Jurkat, Clone E6-1 (cell line): ENCODE measurements at places on chromosomes 5 and 9.
A peak's percentile ranks its signal among the peaks of the same experiment; 100 is the strongest.

DNA sequence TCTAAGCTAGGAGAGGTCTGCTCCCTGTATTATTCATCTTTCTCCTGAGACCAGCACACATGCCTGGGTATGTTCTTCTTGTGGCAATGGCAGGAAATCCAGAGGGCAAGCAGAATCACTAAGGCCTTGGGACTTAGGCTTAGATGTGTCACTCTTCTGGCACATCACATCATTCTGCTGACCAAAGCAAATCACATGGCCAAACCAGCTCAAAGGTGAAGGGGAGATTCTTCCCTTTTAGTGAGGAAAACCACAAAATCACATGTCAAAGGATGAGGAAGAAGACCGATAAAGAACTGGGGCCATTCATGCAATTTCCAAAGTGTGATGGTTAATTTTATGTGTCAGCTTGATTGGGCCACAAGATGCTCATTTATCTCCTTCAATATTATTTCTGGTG, 5.7 kb upstream of the AGGF1 start:
- no peak for DNase-seq

DNA sequence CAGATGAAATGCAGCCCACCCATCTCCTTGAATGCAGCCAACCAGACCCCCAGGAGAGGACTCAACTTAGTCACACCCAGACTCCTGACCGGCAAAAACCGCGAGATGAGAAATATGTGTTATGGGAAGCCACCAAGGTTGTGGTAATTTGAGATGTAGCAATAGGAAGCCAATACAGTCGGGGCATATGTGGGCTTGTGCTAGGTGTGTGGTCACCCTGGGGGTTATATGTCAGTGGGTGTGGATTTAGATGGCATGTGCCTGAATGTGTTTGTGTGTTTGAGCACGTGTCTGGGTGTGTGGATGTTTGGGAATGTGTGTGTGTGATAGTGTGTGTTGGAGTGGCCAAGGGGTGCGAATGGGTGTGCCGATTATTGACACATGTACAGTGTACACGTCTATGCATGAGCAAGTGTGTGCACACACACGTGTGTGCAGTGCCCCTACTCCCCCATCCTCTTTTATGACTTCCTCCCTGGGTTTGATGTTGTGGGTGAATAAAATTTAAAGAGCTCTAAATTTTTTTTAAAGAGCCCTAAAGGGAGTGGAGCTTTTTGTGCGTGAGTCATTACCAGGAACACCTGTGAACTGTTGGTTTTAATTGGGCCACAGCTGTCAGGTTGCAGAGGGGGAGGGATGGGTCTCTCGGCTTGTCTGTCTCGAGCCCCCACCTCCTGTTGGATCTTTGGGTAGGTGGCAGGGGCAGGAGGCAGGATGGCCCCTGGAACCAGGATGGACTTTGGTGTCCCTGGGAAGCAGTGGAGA, 86.8 kb downstream of the LHX2 start:
- peak; percentile 26 for DNase-seq

GRCh38 chr9:83291196-83291595, 228.3 kb upstream of the RASEF start:
- DNase-seq = no peak

- no peak for DNase-seq
These were observed 85.1 kb downstream of the FBXL7 start for GRCh38 chr5:15585128-15585527.

DNA sequence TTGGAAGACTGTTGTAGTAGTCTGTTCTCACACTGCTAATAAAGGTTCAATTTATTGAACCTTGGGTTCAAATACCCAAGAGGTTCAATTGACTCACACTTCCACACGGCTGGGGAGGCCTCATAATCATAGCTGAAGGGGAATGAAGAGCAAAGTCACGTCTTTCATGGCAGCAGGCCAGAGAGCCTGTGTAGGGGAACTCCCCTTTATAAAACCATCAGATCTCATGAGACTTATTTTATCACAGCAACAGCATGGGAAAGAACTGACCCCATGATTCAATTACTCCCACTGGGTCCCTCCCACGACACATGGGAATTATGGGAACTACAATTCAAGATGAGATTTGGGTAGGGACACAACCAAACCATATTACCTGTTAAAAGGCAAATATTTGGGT, 268.2 kb downstream of the TMEM167A start:
- no peak for DNase-seq

GRCh38 chr9:92726971-92727715, 37.5 kb downstream of the BICD2 start:
- no peak for DNase-seq

- DNase-seq = no peak
These were observed 8.8 kb downstream of the CSNK1G3 start for GRCh38 chr5:123520677-123521247.

DNA sequence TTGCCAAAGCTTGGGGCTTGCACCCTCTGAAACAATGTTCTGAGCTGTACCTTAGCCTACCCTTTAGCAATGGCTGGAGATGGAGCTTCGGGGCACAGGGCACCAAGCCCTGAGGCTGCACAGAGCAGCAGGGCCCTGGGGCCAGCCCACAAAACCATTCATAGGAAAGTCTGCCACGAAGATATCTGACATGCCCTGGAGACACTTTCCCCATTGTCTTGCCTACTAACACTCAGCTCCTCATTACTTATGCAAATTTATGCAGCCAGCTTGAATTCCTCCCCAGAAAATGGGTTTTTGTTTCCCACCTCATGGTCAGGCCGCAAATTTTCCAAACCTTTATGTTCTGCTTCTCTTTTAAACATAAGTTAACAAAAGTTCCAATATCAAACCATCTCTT, 105.7 kb downstream of the DTWD2 start:
- DNase-seq = no peak

DNA sequence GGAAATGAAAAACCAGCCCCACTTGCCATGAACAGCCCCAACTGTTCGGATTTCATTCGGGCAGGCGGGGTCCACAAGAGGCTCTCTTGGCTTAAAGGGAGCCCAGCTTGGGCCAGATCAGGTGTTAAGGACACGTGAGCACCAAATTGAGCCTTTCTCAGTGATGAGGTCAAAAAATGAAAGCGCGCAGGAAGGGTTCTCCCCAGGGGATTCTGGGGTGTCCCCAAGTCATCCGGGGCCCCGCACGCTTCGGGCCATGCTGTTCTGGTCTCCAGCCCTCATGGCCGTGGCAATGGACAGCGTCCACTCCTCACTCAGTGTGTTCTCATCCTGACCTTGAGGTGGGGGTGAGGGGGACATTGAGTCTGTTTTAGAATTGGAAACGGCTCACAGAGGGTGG, 10.9 kb downstream of the AK1 start:
- DNase-seq = no peak

DNA sequence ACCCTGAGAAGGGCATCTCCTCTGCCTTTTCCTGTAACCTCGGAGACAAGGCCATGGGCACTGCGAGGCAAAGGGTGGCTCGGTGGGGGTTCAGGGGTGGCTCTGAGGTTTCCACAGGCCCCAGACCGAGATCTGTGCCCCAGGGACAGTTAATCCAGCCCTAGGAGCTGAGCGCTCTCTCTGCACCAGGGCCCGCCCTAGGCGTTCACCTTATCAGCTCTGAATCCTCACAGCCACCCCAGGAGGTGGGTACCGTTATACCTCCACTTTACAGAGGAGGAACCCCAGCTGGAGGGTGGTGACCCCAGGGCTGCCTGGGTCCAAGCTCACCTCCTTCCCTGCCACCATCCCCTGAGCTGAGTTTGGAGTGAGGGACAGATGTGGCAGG, 2.3 kb upstream of the ENG start:
- DNase-seq = no peak

GRCh38 chr5:1666812-1667588, 132.6 kb downstream of the MRPL36 start:
- DNase-seq = no peak

- DNase-seq = no peak
These were observed 916 bp downstream of the SHLD3 start for GRCh38 chr5:65625743-65626142.

GRCh38 chr9:137973829-137974416, 96.3 kb downstream of the CACNA1B start:
- DNase-seq = no peak

- DNase-seq = peak; percentile 57
These were observed 22.9 kb downstream of the RGMB start for GRCh38 chr5:98796197-98796972.

DNA sequence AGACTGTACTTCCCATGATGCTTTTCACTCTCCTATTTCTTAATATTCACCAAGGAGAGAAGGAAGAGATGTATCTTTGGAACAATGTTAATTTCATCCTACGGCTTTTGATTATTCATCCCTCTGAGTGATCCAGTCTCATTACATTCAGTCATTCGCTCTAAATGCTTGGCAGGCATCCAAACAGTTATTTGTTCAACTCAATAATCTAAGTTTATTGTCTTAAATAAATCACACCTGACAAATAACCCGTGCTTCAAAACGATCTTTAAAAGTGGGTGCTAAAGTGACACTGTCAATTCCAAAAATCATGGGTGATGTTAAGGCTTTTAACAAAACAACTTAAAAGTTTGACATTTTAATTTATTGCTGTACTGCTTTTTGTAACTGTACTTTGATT, 233.1 kb downstream of the RASEF start:
- no peak for DNase-seq

- no peak for DNase-seq
These were observed 2.0 kb downstream of the CTNNA1 start for GRCh38 chr5:138755084-138755748.

- no peak for DNase-seq
These were observed 77.5 kb upstream of the TGFBR1 start for GRCh38 chr9:99027443-99027842.

GRCh38 chr5:62082370-62082801, 223.6 kb upstream of the KIF2A start:
- no peak for DNase-seq

- DNase-seq = no peak
These were observed 103.3 kb downstream of the C5orf15 start for GRCh38 chr5:133865113-133865512.

GRCh38 chr9:134177624-134178393, 13.4 kb upstream of the RNU6ATAC start:
- no peak for DNase-seq

DNA sequence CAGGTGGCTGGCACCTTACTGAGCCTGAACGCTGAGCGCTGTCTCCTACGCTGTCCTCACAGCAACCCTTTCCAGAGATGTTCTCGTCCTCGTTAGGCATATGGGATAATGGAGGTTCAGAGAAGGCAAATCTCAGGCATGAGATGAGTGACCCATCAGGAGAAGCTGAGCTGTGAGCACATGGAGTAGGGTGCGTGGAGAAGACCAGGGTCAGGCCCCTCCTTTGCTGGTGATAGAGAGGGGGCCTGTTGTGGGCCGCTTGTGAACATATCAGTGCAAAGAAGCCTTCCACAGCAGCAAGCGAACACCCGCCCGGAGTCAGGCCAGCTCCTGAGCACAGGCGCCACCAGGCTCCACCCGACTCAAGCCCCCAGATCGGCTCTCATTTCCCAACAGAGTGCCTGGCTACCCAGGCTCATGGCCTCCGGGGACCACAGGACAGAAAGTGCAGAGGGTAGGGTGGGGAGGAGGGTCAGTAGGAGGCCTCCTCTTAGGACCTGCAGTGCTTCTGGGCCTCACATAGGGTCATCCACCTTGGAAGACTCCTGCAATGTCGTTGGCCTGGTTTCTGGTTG, 15.0 kb upstream of the TIFAB start:
- no peak for DNase-seq

GRCh38 chr5:96638561-96638960, 23.6 kb upstream of the CAST start:
- DNase-seq = no peak

GRCh38 chr5:113090336-113091106, 113.9 kb downstream of the DCP2 start:
- DNase-seq = no peak

- DNase-seq = no peak
These were observed 1.7 kb upstream of the FAM163B start for GRCh38 chr9:133610845-133611244.

- no peak for DNase-seq
These were observed 2.8 kb downstream of the SARDH start for GRCh38 chr9:133735415-133735775.
